ENCODE measurements at places on chromosomes 11 and 22.
A peak's percentile ranks its signal among the peaks of the same experiment; 100 is the strongest.

GRCh38 chr22:17980638-17981051, 43.7 kb downstream of the MICAL3 start:
- peaks cover 23% of the 10 kb centered on the region for H3K4me1 ChIP-seq
- no peaks in the 10 kb centered on the region for H3K27me3 ChIP-seq
- H3K4me3 ChIP-seq, result peak overlapping the region; percentile 59

- peaks cover 10% of the 10 kb centered on the region for H3K27me3 ChIP-seq
- peaks cover 4% of the 10 kb centered on the region for H3K4me1 ChIP-seq
- H3K4me3 ChIP-seq, result peak overlapping the region; percentile 14
- peak; percentile 74 for ATAC-seq
- peak overlapping the region; percentile 38 for H3K27ac ChIP-seq
Observed at GRCh38 chr22:36197514-36198146, 4.0 kb downstream of the APOL4 start.

GRCh38 chr11:71433648-71434450, 14.3 kb downstream of the DHCR7 start:
- ATAC-seq, result no peak
- peaks cover 37% of the 10 kb centered on the region for H3K36me3 ChIP-seq
- H3K27ac ChIP-seq, result no peak overlapping the region
- no peaks in the 10 kb centered on the region for H3K4me1 ChIP-seq
- no peak overlapping the region for H3K4me3 ChIP-seq

GRCh38 chr11:132691848-132692550, 840.3 kb downstream of the OPCML start:
- H3K4me1 ChIP-seq, result peaks cover 4% of the 10 kb centered on the region
- H3K36me3 ChIP-seq, result no peaks in the 10 kb centered on the region
- ATAC-seq, result no peak
- no peak overlapping the region for H3K27ac ChIP-seq
- no peak overlapping the region for H3K4me3 ChIP-seq
- no peaks in the 10 kb centered on the region for H3K27me3 ChIP-seq

DNA sequence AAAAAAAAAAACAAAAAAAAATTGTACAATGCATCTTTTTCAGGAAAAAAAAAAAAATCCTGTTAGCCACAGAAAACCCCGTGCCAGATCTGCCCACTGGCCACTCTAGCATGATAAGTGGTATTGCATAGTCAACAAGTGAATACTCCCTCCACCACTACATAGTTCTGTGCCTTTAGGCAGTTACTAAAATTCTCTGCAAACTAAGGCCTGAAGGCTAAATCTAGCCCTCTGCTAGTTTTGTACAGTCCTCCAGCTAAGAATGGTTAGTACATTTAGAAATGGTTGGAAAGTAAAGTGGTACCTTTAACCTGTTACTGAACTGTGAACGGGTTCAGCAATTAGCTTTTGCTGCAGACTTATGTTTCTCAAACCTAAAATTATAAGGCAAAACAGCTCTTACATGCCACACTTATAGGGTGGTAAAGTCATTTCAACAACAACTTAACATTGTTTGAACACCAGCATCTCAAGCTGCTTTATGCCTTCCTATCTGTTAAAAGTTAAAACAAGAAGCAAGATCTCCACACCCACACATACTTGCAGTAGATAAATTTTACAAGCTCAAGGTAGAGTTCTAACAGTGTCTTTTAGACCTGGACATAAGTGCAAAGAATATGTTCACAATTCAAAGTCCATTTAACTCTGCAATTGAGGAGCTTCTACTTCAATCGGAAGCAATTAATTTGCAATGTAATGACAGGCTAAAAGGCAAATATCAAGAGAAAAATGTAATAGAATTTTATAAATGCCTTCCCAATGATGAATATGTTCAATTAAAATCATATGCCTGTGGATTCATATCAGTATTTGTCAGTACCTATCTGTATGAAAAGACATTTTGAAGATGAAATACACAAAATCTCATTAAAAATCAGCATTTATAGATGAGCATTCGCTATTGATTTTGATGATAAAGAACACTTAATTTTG, 7.3 kb downstream of the C11orf71 start:
- no peak for ATAC-seq
- no peaks in the 10 kb centered on the region for H3K36me3 ChIP-seq
- H3K4me3 ChIP-seq, result no peak overlapping the region
- H3K4me1 ChIP-seq, result no peaks in the 10 kb centered on the region
- H3K27me3 ChIP-seq, result peaks cover 3% of the 10 kb centered on the region

Data from activated T-helper 17 cell treated with anti-CD3 and anti-CD28 coated beads, Interleukin-2, amount 50 U/mL, for 72 hours (primary cell).